ENCODE measurements at places on chromosomes 12 and 14.

- no peak for DNase-seq
These were observed 93.9 kb downstream of the SLC16A7 start for GRCh38 chr12:59689776-59690175.

- DNase-seq: no peak
These were observed 47.7 kb downstream of the PSMA6 start for GRCh38 chr14:35339761-35340406.

GRCh38 chr14:46550836-46551235 lies 100.7 kb downstream of the RPL10L start:
- no peak for DNase-seq

- peak; percentile 13 for DNase-seq
These were observed 377.3 kb downstream of the EMP1 start for GRCh38 chr12:13573698-13574321.

DNA sequence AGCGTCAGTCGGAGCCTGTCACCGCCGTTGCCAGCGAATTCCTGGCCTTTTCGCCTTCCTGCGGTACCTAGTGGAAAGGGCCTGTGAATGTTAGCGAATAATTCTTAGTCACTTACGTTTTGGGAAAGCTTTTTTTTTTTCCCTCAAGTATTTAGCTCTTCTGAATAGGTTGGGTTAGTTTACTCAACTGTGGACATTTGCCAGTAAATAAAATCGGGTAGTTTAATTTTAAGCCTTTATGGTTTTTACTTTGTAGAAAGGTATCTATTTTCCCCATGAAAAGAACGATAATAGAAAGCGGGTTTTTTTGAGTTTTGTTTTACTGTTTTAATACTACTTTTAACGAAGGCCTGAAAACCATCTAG lies 1.7 kb downstream of the YY1 start:
- DNase-seq: no peak

DNA sequence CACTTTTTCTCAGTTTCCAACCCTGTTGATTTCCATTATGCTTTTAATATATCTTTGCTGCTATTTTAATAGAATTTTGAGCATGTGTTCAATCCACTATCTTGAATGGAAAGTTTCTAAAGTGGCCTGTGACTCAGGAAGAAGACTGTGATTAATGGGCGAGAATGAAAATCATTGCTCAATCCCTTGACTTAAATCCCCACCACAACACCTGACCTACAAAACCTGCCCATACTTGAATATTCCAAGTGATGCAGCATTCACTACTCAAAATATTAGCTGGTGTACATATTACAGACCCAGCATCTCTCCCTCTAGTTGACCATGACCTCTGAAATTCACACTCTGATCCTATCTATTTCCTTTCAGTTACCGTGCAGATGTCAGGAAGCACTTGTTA lies 1.3 kb upstream of the OAS3 start:
- DNase-seq: no peak

GRCh38 chr12:1562813-1563407 lies 31.5 kb downstream of the FBXL14 start:
- DNase-seq: no peak

DNA sequence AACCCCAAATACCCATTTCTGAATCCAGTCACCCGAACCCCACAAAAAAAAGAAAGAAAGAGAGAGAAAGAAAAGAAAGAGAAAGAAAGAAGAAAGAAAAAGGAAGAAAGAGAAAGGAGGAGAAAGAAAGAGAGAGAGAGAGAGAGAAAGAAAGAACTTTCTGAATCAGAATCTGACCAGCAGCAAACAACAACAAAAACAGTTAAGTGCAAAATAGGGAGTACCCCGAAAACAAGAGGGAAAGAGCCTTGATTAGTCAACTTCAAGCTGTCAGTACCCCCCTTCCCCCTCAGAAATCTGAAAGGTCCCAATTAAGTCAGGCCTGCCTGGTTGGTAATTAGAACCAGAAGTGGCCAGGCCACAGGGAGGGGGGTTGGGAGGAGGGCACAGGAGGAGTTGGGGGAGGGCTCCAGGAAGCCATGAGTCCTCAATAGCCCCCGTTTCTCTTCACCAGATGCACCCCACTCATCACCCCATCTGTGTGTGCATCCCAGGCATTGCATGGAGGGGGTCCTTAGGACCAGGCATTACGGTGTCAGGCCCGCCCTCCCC lies 9.8 kb downstream of the RARG start:
- no peak for DNase-seq

GRCh38 chr12:14283489-14284144 lies 81.9 kb upstream of the ATF7IP start:
- no peak for DNase-seq

DNA sequence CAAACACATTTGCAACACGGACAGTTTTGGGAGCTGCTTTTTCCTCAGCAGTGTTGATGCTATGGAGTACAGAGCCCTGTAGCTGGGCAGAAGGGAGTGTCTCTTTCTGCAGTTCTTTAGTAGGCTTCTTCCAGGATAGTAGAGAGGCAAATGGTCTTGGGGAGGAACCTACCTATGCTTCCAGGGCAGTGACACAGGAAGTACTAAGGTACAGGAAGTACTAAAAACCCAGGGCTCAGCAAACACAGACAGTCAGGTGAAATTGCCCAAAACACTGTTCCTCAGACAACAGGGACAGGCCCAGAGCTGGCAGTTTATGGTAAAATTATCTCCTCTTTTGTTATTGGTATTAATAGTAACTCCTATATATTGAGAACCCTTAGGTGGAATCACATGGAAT lies 217.6 kb downstream of the TTC8 start:
- no peak for DNase-seq

GRCh38 chr12:27814851-27815591 lies 35.0 kb upstream of the MANSC4 start:
- peak; percentile 85 for DNase-seq

GRCh38 chr14:92263681-92264080 lies 59.3 kb upstream of the SLC24A4 start:
- DNase-seq: peak; percentile 23

- DNase-seq: no peak
These were observed 134.8 kb downstream of the ZFP36L1 start for GRCh38 chr14:68658029-68658509.

DNA sequence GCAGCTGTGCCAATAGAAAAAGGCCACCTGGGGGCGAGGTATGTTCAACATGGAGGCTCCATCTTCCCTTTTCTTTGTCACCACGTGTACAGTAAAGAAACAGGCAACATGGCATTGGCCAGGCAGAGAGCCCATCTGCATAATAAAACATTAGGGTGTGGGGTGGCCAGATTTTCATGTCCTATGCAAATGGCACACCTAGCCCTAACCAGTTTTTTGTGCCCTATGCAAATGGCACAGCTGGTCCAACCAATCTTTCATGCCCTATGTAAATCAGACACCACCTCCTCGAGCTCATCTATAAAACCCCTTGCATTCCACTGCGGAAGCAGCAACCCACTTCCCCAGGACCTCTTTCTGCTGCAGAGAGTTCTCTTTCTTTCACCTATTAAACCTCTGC lies 149.1 kb upstream of the RGS6 start:
- DNase-seq: no peak

- DNase-seq: no peak
These were observed 15.7 kb downstream of the CAPZA3 start for GRCh38 chr12:18753481-18754123.

DNA sequence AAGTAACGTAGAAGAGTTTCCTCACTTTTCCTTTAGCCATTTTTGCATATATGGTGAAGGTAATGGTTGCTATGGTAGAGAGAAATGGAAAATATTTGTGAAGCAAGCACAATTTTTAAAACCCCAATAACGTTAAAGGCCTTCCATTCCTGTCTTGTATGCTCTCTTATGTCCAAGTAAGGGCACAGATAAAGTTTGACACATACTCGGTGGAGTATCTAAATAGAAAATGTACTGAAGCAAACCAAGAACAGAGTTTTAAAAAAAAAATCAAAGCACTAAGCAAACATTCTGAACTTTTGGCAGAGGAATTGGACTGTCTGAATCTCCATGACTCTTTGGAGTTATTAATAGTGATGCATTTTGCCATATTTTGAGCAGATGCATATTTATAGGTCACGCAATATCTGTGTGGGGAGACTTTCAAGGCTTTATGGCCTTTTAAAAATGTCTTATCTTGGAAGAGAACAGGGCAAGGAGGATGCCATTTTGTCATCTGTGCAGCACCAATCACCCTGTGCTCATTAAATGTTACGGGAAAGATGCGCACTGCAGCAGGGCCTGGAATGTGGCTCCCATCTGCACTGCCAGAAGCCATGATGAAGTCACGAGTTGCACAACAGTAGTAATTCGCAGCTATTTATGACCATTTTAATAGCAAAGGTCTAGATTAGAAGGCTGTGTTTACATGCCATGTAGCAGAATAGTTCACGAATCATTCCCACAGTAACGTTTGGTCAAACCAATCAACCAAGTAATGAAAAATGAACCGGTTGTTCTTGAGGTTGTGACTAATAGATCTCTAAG lies 23.3 kb upstream of the AMIGO2 start:
- DNase-seq: no peak

GRCh38 chr12:132329720-132330548 lies 545 bp upstream of the GALNT9 start:
- DNase-seq: no peak

GRCh38 chr14:63273717-63274655 lies 44.7 kb downstream of the GPHB5 start:
- peak; percentile 2 for DNase-seq

GRCh38 chr12:58346032-58346632 lies 404.8 kb downstream of the ATP23 start:
- DNase-seq: peak; percentile 59

DNA sequence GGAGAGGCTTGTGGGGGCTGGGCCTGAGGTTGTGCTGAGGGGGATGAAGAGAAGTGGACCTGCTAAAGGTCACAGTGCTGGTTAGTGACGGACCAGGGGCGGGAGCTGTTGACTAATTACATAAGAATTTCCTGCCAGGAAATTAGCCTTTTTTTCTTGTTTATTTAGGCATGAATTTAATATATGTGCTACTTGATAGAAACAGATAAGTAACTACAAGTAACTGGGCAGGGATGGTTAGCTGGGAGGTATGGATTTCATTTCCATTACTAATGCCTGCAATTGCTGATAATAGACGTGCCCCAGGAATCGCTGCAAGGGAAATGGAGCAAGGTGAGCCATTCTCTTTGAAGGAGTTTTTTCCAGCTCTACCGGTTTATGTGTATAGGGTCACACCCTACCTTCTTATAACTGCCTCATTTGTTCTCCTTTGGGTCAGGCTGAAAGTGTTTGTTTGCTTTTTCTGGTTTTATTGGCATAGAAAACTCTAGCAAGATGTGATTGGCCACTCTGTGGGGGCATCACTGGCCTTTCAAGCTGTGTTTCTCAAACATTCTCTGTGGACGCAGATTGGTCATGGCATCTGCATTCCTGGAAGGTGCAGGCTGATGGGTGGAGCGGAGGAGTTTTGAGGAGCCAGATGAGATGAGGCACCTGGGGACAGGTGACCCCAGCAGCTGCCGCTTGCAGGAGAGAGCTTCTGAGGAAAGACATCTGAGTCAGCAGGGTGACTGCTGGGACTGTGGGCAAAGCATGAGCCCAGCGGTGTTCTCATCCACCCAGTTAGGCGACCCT lies 19.0 kb upstream of the GPRC5A start:
- DNase-seq: no peak

GRCh38 chr12:31586728-31587127 lies 4.2 kb downstream of the DENND5B start:
- DNase-seq: no peak

- peak; percentile 38 for DNase-seq
These were observed 27.6 kb downstream of the GALNT4 start for GRCh38 chr12:89497005-89497404.

DNA sequence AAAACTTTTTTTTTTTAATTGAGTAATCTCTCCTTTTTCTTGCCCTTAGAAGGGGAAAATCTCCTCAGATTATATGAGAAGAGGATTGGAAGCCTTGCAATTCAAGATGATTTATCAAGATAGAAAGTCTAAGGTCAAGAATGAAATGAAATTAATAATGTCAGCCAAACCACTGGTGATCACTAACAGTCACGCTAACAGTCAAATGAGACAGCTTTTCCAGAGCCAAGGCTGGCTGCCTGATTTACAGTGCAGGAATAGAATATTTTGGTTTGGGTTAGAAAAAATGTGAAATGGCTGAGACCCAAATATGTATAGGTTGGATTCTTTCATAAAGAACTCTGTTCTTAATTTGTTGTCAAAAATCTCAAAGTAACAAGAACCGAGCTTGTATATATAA lies 204.3 kb downstream of the PPM1H start:
- DNase-seq: no peak

GRCh38 chr12:59844750-59845149 lies 248.9 kb downstream of the SLC16A7 start:
- DNase-seq: no peak

GRCh38 chr12:3225154-3225795 lies 148.1 kb downstream of the TSPAN9 start:
- DNase-seq: no peak

DNA sequence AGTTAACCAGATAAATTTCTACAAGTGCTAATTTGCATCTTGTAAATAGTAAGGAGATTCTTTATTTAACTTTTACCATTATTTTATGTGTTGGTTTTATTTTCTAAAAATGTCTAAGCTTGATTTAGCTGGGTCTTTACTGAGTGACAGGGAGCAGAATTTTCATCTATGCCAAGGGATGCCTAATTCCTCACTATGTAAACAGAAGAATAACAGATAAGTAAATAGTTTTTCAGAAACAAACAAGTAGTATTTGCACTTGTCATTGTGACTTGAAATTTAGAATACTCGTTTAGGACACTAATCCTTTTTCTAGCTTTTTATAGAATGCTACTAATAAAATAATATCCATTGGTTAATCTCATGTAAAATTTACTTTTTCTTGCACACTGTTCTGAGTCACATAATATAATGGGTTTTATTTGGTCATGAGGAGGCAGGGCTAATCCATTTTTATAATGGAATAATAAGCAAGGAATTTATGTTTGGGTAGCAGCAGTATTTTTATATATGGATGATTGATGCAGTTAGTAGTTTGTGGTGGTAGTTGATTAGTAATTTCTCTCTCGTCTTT lies 746.5 kb downstream of the SLC6A15 start:
- DNase-seq: no peak

DNA sequence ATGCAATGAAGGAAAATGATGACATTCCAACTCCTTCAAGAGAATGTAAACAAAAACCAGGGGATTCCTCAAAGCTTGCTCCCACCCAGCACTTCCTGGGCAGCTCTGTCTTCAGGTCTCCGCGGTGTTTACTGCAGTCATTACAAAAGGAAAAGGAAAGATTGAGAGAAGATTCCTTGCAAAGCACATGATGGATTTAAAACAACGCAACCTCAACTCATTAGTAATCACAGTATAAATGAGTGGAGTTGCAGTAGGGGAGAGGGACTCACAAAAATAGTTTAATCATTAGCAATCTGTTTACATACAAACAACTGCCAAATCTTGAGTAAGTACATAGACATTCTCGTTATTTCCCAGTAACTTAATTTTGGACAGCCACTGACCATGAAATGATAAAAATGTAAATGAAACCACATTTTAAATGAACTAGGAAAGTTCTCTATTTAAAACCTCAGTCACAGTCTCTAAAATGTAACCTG lies 49.7 kb upstream of the OVCH1 start:
- DNase-seq: no peak

Data from SK-MEL-5 (cell line).